ENCODE measurements at places on chromosomes 2 and 18.

DNA sequence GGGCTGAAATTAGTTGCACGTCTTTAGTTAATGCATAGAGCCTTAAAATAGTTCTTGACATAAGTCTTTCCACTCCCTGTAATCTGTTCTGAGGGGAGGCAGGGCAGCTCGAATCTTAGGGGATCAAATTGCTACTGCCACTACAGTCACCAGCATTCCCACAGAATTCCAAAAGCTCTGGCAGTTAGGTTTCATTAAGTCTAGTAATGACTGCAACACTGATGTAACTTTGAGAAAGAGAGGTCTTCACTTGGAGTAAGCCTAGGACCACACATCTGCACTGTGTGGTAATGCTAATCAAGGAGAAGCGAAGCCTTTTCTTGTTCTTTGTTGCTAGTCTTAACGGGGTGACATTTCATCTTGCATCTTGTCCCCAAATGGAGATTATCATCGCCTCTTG is 19.3 kb upstream of the NCK2 start:
- no peak for DNase-seq

GRCh38 chr2:8514796-8515758 is 166.8 kb upstream of the ID2 start:
- no peak for DNase-seq

DNA sequence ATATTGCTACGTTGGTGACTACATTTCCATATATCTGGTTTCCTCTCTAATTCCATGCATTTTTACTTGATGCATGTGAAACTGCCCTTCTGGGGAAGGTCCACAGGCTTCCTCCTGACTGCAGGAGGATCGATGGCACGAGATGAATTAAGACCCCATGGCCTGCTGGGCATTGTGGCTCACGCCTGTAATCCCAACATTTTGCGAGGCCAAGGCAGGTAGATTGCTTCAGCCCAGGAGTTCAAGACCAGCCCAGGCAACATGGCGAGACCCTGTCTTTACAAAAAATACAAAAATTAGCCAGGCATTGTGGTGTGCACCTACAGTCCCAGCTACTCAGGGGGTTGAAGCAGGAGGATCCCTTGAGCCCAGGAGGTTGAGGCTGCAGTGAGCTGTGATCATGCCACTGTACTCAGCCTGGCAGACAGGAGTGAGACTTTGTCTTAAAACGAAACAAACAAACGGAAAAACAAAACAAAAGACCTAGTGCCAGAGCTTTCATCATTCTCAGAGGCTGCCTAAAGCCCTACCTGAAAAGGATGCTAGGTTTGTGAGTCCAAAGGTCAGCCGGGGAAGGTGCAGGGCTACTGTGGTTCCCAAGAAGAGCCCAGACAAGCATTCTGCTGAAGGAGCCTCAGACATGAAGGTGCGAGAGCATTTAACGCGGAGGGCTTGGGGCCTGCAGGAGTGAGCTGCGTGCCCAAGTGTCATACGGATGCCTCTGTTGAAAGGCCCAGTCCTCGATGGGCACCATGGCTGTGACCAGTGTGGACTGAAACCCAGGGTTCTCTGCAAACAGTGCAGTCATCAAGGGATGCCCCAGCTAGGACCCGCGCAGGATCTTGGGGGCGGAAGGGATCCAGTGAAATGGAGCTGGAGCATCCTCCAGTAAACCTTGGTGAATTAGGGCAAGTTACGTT is 21.6 kb downstream of the GPR55 start:
- no peak for DNase-seq

GRCh38 chr2:8445580-8445979 is 236.3 kb upstream of the ID2 start:
- DNase-seq: no peak

DNA sequence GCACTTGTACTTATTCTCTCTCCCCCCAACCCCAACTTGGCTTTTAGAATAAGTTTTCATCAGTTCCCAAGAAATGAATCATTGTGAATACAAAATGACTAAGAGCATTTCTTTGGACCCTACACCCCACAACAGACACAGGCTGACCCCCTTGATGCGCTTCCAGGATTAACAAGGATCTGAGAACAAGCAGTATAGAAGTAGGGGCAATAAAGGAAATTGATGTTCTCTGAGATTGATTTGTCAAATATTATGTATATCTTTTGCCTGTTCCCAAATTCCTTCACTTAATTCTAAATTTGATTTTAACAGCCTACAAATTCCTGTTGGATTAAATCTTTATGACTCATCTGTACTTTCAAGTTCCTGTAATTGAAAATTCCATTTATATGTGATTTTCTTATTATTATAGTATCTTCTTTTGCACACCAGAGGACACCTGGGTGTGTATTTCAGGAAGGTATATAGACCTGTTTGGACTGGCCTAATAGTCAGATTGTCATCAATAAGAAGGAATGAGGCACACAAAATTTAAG is 10.2 kb upstream of the PTPN4 start:
- no peak for DNase-seq

DNA sequence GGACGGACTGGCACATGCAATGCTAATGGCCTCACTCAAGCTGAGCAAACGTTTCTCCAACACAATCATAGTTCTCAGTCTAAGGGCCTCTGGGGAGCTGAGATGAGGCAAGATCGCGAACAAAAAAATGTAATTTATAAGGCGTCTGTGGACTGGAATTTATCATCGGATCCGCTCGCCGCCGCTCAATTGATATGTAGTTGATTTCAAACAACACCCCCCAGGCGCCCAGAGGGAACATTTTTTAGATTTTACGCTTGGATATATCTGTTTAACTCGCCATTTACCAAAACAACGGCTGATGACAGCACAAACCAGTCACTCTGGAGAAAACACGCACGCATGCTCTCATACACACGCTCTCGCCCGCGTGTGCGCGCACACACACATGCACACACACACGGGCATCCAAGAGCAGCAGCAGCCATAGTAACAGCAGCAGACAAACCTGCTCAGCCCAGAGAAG is 335.8 kb downstream of the SMAD2 start:
- no peak for DNase-seq

DNA sequence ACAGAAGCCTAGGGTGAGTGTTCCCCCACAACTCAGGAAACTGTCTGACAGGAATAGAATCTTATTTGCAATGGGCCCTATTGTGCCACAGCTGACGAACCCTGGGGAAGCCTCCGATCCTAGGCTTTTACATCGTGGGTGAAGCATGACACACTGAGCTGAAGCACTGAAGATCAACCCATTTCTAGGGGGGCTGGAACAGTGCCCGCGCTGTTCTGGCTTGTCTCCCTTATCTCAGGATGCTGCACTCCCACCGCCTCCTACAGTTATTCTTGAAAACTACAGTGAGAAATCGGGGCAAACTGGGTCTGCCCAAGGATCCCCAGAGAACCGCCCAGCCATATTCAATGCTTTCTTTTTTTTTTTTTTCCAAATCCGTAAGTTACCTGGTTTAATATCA is 41.1 kb downstream of the NETO1 start:
- no peak for DNase-seq

- no peak for DNase-seq
These were observed 2.4 kb downstream of the NEU4 start for GRCh38 chr2:241811201-241811951.

- no peak for DNase-seq
These were observed 89.7 kb upstream of the CYP1B1 start for GRCh38 chr2:38165698-38166097.

GRCh38 chr2:1246239-1246638 is 167.0 kb upstream of the TPO start:
- no peak for DNase-seq

- DNase-seq: no peak
These were observed 45.5 kb downstream of the ZFP36L2 start for GRCh38 chr2:43180897-43181296.

GRCh38 chr2:216555274-216555673 is 56.6 kb downstream of the RPL37A start:
- no peak for DNase-seq

GRCh38 chr2:130873700-130874346 is 37.1 kb downstream of the ARHGEF4 start:
- DNase-seq: peak; percentile 34

GRCh38 chr2:240235811-240236210 is 95.4 kb upstream of the OTOS start:
- DNase-seq: no peak

DNA sequence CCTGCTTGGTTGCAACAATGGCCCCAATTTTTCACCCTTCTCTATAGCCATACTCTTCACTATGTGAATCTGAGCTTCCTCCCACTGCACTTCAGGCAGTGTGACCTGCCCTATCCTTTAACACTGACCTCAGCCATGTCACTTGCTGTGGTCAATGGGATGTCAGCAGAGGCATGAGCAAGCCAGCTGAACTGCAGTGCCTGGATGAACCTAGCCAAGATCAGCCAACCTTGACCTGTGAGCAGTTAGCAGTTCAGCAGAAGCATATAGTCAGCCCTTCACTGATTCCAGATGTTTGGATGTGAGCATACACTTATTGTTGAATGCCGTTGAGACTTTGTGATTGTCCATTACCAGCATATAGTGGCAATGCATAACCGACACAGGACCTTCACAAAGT is 63.4 kb upstream of the BOD1L2 start:
- DNase-seq: no peak

DNA sequence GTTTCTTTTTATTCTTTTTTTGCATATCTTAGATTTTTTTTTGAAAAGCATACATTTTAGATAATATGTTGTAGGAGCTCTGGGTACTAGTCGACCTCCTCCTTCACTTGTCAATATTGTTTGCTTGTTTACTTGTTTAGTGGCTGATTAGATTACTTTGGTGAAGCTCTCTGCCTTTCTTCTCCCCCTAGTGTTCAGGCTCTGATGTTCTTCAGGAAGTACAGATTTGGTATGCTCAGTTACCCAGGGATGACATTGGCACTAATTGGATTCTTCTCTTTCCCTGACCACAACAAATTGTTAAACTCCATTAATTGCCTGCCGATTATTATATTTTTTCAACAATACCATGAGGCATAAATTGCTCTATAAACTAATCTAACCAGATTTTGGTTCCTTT is 491.2 kb downstream of the SUCLG1 start:
- DNase-seq: no peak

GRCh38 chr2:33903215-33903614 is 304.1 kb upstream of the FAM98A start:
- no peak for DNase-seq

DNA sequence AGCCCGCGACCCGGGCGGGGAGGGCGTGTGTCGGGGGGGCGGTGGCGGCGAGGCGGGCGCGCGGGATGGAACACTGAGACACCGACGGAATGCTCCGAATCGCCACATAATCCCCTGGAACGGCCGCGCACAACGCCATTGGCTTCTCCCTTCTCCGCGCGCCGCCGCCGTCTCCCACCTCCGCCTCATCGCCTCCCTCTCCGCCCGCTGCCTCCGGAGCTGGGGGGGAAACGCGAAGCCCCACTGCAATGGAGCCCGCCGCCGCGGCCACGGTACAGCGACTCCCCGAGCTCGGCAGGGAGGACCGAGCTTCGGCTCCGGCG is at the start of gene PHLPP1:
Gene PHLPP1 (plus strand): TSS at position 106 of the 323 bp plus-strand sequence. CDS start 143 bp downstream, at position 249.
- no peak for DNase-seq

GRCh38 chr2:3355951-3356569 is 21.6 kb downstream of the EIPR1 start:
- no peak for DNase-seq

- no peak for DNase-seq
These were observed 222.0 kb upstream of the FN1 start for GRCh38 chr2:215657844-215658243.

DNA sequence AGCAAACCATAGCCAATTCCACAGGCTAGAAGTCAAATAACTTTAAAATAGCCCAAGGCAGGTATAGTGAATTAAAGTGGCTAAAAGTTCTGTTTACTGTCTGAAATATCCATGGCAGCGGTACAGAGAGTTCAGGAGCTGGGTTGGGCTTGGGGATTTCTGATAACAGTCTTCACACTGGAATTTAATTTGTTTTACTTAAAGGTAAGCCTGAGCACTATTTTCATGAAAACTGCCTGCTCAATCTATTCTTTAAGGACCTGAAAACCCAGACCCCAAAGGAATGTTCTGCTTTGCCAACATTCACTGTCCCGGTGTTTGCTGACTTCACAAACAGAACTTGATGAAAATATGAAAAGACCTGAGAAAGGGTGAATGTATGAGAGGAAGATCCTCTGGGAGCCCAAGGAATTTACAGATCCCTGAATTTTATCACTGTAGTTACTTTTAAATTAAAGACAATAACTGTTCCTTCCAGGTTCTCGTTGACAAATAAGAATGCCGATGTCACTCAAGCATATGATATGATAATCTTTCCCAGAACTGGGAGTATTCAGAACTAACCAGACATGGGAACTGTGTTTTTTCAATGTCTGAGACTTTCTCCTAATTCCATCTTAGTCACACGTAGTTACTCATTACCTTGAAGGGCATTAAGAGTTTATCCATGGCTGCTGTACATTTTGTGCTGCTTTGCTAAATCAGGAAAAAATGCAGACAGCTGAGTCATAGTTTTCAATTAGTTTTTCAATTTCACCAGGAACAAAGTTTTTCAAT is 28.3 kb upstream of the ITGB6 start:
- DNase-seq: no peak

DNA sequence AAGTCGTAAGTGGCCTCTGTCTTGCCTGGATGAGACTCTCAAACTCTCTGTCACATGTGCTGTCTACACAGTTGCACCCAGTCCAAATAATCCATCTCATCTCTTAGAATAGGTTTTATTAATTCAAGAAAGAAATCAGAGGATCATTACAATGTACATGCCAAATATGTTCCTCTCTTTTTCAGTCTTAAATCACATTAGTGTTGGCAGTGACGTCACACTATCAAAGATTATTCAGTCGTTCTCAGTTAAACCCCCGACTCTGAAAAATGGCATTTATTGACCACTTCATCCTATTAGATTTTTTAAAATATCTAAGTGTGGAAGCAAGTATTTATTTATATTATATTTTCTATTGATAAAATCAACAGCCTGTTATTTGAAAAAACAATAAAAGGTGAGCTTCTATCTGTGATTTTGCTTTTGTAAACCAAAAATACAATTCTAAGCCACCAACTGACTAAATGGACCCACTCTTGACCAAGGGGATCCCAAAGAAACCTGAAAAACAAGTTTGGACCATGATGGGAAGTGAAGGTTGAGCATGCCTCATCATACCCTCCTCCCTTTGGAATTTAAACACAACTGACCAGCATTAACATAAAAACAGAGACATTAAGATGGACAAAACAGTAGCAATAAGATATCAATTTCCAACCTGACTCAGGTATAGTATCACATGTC is 1894.4 kb upstream of the LRRTM1 start:
- no peak for DNase-seq

DNA sequence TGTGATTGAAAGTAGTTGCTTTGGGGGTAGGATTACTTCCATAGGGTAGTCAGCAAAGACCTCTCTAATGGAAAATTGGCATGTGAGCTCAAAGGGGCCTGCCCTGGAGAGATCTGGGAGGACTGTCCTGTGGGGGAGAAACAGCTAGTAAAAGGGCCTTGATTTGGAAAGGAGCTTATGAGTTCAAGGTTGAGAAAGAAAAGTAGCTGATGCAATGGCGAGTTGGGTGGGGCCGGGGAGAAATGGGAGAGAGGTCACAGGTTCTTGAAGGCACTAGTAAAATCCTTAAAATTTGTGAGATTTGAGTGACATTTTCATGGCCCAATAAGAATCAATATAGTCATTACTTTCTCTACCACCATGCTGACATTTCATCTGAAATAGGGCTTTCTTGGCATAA is 82.0 kb upstream of the CCDC195 start:
- no peak for DNase-seq

GRCh38 chr18:74906184-74906583 is 302.8 kb downstream of the PTGR3 start:
- no peak for DNase-seq

Data from left renal pelvis (tissue), 4 donors.